ENCODE measurements at places on chromosomes 3 and 15. TPM values are rescaled to one million over a fixed set of nuclear protein-coding genes. Genes with fewer than 3 reads are reported as not detected.

Gene LPP
- 41.6 TPM for polyA plus RNA-seq

Gene SQOR
- 49.2 TPM for polyA plus RNA-seq

Gene RTP1
- polyA plus RNA-seq, result not detected

Gene LOXL1
- not detected for polyA plus RNA-seq

Gene DCUN1D1
- polyA plus RNA-seq, result 23.9 TPM

Gene SLC28A2
- polyA plus RNA-seq, result not detected

Gene MAP3K13
- 39.9 TPM for polyA plus RNA-seq

Gene TBC1D23
- polyA plus RNA-seq, result 23.4 TPM

Gene CFAP100
- not detected for polyA plus RNA-seq

Gene PIERCE2
- polyA plus RNA-seq, result 1.8 TPM

Gene OSBPL10
- polyA plus RNA-seq, result 38.5 TPM

Gene DNAH12
- polyA plus RNA-seq, result not detected

Gene CD276
- polyA plus RNA-seq, result not detected

Gene CPEB1
- 0.09 TPM for polyA plus RNA-seq

Gene MAGEL2
- not detected for polyA plus RNA-seq

Gene DISP2
- 0.47 TPM for polyA plus RNA-seq

Gene GRK7
- polyA plus RNA-seq, result 0.08 TPM

Gene LIPC
- not detected for polyA plus RNA-seq

Gene RASA2
- 23.8 TPM for polyA plus RNA-seq

Gene LTF
- polyA plus RNA-seq, result not detected

Gene SPATA12
- polyA plus RNA-seq, result not detected

Gene PRSS50
- not detected for polyA plus RNA-seq

Gene PRTG
- not detected for polyA plus RNA-seq

Gene CNTN4
- not detected for polyA plus RNA-seq

Gene SLC30A4
- polyA plus RNA-seq, result 13.1 TPM

Gene MYLK
- polyA plus RNA-seq, result 0.93 TPM

Gene GOLGA8G
- not detected for polyA plus RNA-seq

Gene DPPA4
- 5.1 TPM for polyA plus RNA-seq

Gene LEKR1
- polyA plus RNA-seq, result 4.8 TPM

Gene ZNF501
- 7.2 TPM for polyA plus RNA-seq

Gene ECE2
- polyA plus RNA-seq, result not detected

Gene DUOX1
- 1.7 TPM for polyA plus RNA-seq

Gene PLCL2
- 92.7 TPM for polyA plus RNA-seq

Gene LMCD1
- 0.56 TPM for polyA plus RNA-seq

Gene SV2B
- polyA plus RNA-seq, result 0.12 TPM

Gene THSD4
- not detected for polyA plus RNA-seq

Gene LMLN
- 0.58 TPM for polyA plus RNA-seq

Gene FGD5
- not detected for polyA plus RNA-seq

Gene HACL1
- polyA plus RNA-seq, result 35.9 TPM

Gene PTX3
- polyA plus RNA-seq, result not detected

Gene CHRM5
- polyA plus RNA-seq, result not detected

Gene ARL14
- polyA plus RNA-seq, result not detected

Gene AADAC
- polyA plus RNA-seq, result not detected
